Breast epithelium (tissue), 4 donors: ENCODE measurements at places on chromosomes 2 and 18. TPM values are rescaled to one million over a fixed set of nuclear protein-coding genes. Genes with fewer than 3 reads are reported as not detected.

DNA sequence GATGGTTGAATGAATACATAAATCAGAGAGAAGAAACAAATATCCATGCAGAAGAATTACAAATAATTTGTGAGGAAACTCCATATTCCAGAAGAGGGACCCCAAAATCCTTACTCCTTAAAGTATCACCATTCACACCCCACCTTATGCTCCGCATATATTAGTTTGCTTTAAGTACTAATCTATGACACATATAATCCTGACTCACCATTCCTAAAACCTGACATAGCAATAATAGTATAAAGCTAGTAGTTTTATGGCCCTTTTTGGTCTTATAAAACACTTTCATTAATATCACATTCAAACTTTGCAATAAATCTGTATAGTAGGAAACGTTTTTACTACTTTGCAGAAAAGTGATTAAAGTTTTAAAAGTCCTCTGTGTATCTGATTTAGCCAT is 719.0 kb upstream of the SLC39A10 start:
- no peak for DNase-seq

DNA sequence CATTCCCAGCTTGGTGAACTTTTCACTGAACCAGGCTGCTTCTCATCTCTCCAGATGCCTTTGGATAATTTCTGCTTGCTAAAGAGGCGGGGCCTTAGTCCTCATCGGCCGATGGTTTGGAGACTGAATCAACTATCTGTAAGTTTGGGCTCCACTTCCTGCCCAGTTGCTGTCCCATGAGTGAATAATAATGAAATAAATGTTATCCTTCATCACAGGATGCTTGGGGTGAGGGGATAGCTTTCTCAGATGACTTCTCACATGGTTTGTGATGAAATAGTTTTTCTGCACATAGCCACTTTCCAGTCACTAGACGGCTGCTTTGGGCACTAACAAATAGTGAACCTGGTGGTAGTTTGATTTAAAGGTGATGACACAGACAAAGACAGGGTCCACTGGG is 376.6 kb upstream of the TRIB2 start:
- DNase-seq: no peak

GRCh38 chr2:64391940-64392339 is 62.0 kb upstream of the LGALSL start:
- no peak for DNase-seq

- no peak for DNase-seq
Observed at GRCh38 chr2:144663207-144663606, 143.3 kb upstream of the ZEB2 start.

DNA sequence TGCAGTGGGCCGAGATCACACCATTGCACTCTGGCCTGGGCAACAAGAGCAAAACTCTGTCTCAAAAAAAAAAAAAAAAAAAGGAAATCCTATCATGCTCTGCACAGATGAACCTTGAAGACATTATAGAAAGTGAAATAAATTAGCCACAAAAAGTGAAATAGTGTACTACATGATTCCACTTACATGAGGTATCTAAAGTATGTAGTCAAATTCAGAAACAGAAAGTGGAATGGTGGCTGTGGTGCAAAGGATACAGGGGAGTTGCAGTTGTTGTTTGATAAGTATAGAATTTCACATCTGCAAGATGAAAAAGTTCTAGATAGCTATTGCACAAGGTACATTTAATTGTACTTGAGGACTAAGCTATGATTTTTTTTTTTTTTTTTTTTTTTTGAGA is 5.2 kb downstream of the ZRANB3 start:
- DNase-seq: no peak

DNA sequence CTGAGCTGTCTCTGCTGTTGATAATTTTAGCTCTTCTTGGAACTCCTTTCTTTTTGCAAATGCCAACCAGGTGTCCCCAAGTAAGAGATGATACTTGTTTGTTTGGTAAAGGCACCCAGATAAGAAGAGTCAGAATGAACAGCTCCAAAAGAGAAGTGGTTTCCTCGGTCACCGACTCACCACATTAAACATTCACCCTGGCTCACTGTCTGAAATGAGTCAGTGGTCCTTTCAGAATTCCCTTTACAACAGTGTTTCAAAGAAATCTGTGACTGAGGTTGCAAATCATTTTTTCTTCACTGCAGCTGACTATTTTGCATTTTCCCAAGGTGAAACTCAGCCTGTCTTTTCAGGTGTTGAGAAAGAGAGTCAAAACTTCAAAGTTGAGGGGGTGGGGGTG is 16.2 kb upstream of the CXCR4 start:
- no peak for DNase-seq

DNA sequence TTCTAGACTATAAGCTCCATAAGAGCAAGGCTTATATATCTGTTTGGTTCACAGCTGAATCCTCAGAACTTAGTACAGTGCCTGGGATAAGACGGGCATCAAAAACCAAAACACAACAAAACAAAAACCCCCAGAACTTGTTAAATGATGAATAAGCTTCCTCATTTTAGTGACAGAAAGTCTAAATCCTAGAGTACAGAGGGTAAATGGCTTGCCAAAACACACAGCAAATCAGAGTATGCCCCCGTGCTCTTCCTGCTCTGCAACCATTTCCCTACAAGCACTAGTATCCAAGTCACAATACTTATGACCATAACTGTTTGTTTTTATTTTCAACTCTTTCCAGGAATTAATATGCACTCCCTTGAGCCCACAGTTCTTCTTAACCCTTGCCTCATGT is 10.1 kb downstream of the ZNF521 start:
- no peak for DNase-seq

GRCh38 chr18:24485681-24486080 is 25.2 kb downstream of the HRH4 start:
- no peak for DNase-seq

DNA sequence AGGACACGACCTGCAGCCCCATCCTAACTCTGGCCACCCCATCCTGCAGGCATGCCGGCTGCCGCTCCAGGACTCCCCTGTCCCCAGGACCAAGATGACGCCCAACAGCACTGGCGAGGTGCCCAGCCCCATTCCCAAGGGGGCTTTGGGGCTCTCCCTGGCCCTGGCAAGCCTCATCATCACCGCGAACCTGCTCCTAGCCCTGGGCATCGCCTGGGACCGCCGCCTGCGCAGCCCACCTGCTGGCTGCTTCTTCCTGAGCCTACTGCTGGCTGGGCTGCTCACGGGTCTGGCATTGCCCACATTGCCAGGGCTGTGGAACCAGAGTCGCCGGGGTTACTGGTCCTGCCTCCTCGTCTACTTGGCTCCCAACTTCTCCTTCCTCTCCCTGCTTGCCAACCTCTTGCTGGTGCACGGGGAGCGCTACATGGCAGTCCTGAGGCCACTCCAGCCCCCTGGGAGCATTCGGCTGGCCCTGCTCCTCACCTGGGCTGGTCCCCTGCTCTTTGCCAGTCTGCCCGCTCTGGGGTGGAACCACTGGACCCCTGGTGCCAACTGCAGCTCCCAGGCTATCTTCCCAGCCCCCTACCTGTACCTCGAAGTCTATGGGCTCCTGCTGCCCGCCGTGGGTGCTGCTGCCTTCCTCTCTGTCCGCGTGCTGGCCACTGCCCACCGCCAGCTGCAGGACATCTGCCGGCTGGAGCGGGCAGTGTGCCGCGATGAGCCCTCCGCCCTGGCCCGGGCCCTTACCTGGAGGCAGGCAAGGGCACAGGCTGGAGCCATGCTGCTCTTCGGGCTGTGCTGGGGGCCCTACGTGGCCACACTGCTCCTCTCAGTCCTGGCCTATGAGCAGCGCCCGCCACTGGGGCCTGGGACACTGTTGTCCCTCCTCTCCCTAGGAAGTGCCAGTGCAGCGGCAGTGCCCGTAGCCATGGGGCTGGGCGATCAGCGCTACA is 2.1 kb downstream of the GPBAR1 start:
- peak; percentile 36 for DNase-seq

DNA sequence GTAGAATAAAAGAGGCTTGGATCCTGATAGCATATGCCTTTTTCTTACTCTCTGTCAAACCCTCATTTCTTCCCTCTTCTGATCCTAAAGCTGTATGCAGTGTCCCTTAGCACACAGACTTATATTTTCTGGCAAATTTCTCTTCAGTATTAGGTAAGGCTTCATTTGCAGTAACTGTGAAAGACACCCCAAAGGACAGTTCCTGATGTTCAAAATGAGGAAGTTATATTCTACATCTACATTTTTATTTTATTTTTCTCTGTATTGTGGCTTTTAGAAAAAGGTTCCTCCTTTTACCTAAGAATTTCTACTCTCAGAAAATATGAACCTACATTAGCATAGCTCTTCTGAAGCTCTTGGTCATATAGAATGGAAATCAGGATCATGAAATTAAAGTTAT is 261.7 kb downstream of the PDE11A start:
- DNase-seq: no peak

- no peak for DNase-seq
Observed at GRCh38 chr18:10062302-10063300, 148.8 kb downstream of the VAPA start.

- DNase-seq: no peak
Observed at GRCh38 chr2:210318891-210319290, 3.9 kb upstream of the MYL1 start.

CKAP2L gene
- total RNA-seq: not detected

GKN1 gene
- total RNA-seq: not detected

FAM228A gene
- 0.88 TPM for total RNA-seq

GTF3C2 gene
- total RNA-seq: 55.7 TPM

REG1B gene
- total RNA-seq: not detected

MEP1B gene
- not detected for total RNA-seq
